Hepatic stellate cell (primary cell): ENCODE measurements at places on chromosomes 12 and 14.

- DNase-seq: no peak
These were observed 932.6 kb upstream of the TMEM132C start for GRCh38 chr12:127334365-127334764.

- DNase-seq: no peak
These were observed 54.7 kb upstream of the PLEKHG3 start for GRCh38 chr14:64649383-64649998.

DNA sequence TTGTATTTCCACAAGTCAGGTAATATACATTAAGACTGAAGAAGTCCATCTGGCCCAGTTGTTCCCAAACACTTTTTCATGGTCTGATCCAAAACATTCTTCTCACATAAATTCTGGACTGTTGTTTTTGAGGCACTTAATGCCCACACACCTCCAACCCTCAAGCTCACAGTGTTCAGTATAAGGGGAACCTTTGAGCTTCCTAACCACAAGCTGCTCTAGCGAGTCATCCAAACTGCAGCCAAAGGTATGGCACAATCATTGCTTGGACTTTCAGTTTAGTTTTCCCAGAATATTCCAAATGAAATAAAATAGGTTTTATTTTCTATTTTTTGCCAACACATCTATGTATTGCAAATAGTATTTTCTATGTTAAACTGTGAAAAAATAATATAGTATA, 103.0 kb downstream of the PUS7L start:
- no peak for DNase-seq

GRCh38 chr12:90013409-90013808, 304.8 kb upstream of the ATP2B1 start:
- no peak for DNase-seq

GRCh38 chr12:20576528-20576927, 118.6 kb upstream of the SLCO1C1 start:
- no peak for DNase-seq

GRCh38 chr12:30996255-30996654, 69.7 kb downstream of the TSPAN11 start:
- no peak for DNase-seq

DNA sequence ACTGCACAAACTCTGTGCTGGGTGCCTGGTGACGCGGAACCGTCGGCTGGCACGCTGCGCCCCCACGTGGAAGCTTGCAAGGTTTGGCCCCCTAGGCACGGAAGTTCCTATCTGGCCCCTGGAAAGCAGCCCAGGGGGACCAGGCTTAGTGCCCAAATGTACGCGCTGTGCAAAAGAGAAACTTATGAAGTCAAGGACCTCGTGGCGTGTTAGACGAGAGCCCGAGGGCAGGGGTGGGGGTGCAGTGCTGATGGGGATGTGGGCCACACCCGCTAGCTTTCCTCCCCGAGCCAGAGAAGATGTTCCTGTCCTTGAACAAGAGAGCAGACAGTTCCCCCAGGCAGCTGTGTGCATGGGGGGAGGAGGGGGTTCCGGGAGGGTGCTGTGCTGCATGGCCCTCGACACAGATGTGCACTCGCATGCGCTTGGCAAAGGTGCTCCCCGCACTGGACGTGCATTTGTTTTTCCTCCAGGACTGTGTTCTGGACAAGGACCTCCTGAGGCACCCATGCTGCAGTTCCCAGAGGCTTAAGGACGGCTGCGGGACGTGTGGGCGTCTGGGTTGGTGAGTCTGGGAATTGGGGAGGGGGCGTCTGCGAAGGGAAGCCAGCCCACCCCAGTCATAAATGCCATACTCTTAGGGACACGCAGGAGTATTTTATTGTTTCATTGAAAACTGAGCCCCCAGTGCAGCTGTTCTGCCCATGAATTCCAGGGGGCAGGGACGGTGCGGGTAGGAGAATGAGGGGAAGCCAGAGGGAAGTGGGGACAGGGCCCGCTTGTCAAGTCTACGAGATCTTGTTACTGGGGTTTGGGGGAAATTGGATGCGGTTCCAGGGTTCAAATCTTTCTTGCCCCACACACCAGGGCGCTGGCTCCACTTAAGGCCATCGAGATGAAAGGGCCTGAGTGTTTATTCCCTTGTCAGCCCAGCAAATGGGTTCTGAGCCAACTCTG, 80.0 kb downstream of the NTF3 start:
- peak; percentile 40 for DNase-seq

DNA sequence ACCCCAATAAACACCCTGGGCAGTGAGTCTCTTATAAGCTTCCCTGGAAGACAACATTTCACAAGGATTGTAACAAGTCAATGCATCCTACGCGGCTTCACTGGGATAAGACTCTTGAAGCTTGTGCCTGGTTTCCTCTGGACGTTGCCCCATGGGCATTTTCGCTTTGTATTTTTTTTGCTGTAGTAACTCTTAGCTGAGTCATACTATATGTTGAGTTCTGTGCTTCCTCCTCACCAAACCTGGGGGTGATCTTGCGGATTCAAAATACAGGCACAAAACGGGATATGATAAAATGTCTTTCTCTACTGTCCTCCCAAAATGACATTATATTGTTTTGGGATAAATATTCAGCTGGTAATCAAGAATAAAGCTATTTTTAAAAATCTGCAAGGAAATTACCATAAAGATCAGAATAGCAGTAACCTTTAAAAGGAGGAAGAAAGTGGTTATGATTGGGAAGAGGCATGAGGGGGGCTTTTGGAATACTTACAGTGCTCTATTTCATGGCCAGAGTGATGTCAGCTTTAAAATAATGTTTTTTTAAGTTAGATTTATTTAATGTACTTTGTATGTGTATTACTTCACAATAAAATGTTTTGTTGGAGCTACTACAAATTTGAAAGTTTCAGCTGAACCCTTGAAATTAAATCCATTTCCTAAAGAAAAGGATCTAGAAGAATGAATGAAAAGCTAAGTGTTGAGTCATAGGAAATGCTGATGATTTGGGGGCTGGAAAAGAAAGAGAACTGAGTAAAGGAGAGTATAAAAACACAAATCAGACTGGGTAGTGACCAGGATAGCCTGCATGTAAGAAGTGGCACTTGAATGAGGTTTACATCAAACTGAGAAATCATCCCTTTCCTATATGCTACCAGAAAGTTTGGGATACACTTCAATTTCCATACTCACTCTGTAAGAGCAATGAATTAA, 14.7 kb downstream of the BTBD7 start:
- DNase-seq: peak; percentile 52

- DNase-seq: no peak
These were observed 184.9 kb downstream of the NTF3 start for GRCh38 chr12:5616854-5617253.
